ENCODE measurements at places on chromosomes 1 and 21.

GRCh38 chr21:41973861-41974751, 20.3 kb upstream of the C2CD2 start:
- DNase-seq: no peak

DNA sequence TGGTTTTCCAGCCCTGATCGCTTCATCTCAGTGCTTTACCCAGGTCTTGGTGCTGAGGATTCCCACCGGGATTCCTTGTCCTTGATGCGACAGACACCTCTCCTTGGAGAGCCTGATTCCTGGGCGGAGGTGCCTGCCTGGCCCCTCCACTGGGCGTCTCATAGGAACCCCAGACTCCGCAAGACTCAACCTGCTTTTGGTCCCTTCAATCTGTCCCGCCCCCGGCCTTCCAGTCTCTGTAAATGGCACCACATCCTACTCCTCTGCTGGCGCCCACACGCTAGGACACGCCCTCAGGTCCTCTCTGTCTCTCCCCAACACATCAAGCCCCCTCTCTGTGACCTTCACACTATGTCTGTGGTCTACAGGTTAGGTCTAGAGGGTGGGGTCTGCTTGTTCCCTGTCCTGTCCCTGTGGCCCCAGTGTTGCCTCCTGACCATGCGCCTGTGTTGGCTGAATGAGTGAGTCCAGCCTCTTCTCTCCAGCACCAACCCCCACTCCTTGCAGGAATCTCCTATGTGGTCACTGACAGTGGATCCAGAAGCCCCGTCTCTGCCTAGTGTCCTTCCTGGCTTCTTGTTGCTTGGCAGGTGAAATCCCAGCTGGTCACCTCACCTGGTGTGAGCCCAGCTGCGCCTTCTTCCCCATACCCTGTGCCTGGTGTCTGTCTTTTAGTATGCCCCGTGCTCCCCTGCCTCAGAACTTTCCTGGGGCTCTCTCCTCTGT, 119.7 kb upstream of the C1orf174 start:
- DNase-seq: no peak

DNA sequence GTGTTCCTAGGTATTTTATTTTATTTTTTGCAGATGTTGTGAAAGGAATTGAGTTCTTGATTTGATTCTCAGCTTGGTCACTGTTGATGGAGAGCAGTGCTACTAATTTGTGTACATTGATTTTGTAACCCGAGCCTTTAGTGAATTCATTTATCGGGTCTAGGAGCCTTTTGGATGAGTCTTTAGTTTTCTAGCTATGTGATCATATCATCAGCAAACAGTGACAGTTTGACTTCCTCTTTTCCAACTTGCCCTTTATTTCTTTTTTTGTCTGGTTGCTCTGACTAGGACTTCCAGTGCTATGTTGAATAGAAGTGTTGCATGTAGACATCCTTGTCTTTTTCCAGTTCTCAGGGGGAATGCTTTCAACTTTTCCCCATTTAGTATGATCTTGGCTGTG, 138.9 kb downstream of the LHX8 start:
- no peak for DNase-seq

DNA sequence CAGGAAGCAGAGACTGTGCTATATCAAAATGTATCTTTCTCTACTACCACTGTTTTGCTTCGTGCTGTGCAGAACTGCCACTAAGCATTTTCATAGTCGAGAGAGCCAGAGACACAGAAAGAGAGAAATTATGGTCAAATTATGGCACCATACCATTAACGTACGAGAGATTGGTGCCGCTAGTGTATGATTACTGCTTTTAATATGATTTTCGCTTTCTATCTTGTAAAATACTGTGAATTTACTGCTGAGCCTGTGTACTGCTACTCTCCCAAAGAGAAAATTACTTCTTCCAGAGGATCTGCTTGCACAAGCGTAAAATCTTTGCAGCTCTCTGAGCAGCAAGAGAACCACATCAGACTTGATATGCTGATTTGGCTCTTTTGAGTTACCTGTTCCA, 71.1 kb upstream of the ZNF281 start:
- no peak for DNase-seq

DNA sequence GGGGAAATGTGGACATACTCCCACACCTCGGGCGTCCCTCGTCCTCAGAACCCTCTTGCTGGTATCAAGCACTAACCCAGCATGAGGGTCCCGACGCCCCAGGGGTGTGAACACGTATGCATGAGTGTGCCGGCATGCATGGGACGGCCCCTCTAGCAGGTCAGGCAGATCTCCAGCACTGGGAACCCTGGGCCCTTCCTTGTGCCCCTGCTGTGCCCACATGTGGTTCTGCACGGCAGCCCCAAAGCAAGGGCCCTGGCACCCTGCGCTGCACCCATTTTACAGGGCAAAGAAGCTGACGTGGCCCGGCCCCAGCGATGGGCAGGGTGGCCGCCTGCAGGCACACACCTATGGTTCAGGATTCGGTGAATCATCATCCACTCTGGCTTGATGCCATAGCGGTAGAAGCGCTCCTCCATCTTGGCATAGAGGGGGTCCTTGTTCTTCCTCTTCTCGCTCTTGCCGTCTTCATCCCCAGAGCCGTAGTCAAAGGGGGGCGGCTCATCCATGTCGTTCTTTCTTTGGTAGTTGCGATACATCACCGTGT, 34.2 kb downstream of the CHD5 start:
- DNase-seq: no peak

DNA sequence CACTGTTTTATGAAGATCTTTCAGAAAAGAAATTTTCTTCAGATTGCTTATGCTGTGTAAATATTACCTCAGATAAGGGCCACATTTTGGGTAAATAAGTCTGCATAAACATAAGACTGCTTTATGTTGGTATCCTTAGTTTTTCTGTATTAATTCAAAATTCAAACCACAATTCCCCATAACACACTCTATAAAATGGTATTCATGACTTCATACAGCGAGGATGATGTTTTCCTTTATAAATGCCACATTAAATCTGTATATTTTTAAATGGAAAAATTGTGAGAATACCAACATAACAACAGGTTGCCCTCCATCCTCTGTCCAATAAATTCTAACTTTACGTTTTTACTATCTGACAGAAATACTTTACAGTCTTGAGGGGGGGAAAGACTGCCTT, 248.7 kb upstream of the CXADR start:
- DNase-seq: no peak

DNA sequence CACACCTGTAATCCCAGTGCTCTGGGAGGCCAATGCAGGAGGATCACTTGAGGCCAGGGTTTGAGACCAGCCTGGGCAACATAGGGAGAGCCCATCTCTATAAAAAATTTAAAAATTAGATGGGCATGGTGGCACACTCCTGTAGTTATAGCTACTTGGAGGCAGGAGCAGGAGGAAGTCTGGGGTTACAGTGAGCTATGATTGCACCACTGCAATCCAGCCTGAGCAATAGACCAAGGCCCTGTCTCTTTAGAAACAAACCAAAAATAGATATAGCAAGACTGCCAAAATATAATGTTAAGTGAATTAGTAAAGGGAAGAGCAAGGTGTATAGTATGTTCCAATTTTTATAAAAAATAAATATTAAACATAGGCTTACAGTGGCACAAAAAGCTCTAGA, 28.8 kb downstream of the PLEKHO1 start:
- no peak for DNase-seq

- DNase-seq: no peak
Observed at GRCh38 chr1:30241681-30242080, 481.7 kb downstream of the MATN1 start.

DNA sequence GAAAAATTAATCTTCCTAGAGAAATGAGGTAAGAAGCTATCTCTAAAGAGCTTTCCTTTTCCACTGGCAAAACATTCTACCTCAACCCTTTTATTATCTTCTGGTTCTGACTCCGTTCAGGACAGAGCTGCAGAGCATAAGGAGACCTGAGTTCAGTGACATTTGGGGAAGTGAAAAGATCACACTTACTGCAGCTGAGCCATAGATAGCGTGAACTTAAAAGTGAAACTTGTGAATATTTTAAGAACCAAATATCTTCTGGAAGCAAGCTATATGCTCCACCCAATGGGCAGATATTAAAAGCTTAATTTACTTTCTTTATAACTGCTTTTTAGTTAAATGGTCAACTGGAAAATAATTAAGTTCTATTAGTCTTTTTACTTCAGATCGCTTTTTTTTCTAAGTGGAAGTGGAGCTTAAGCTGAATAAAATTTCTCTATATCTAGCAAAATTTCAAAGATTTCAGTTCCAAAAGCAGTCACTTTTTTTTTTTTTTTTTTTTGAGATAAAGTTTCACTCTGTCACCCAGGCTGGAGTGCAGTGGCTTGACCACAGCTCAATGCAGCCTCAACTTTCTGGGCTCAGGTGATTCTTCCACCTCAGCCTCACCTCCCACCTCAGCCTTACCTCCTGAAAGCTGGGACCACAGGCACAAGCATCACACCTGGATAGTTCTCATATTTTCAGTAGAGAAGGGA, 11.9 kb downstream of the PTPN22 start:
- DNase-seq: no peak

DNA sequence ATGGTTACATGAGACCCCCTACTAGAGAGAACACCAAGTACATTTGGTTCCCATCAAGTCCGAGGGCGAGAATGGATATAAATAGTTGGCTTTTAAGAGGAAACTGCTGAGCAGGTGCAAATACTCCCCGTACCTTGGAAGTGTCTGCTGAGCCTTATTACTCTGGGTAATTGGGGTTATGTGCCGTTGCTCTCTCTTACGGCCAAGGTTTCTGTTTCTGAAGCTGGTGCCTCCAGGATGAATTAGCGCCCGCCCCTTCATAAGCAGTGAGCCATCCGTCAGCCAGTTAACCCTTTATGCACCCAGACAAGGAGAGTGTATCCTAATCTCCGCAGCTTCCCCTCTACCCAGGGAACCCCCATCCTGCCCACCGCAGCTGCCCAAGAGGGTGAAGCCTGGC, 90.4 kb upstream of the AJAP1 start:
- no peak for DNase-seq

DNA sequence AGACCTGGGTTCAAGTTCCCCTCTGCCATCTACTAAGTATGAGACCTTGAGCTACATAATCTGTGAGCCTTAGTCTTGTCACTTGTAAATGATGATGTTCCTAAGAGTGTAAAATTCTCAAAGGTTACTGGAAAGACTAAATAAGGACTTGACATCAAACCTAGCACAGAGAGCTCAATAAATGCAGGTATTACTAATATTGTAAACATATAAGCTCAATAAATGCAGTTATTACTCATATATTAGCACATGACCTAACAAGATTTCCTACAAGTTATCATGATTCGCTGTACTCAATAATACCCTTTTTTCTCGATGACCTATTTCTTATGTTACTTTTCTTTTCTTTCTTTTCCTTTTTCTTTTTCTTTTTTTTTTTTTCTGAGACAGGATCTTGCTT, 174.9 kb downstream of the ZNF281 start:
- no peak for DNase-seq

DNA sequence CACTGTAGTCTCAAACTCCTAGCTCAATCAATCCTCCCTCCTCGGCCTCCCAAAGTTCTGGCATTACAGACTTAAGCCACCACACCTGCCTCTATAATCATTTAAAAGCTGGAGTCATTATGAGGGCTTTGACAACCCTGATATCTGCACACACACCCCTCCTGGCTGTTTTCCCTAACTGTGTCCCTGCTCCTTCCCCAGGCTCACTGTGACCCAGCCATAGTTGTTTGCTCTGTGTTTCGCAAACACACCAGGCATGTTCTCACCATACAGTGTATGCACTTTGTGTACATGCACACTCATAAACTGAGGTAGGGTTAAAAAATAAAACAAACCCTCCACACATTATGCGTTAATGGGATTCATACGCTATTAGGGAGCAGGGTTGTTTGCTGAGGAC, 21.8 kb upstream of the IL20 start:
- DNase-seq: no peak

DNA sequence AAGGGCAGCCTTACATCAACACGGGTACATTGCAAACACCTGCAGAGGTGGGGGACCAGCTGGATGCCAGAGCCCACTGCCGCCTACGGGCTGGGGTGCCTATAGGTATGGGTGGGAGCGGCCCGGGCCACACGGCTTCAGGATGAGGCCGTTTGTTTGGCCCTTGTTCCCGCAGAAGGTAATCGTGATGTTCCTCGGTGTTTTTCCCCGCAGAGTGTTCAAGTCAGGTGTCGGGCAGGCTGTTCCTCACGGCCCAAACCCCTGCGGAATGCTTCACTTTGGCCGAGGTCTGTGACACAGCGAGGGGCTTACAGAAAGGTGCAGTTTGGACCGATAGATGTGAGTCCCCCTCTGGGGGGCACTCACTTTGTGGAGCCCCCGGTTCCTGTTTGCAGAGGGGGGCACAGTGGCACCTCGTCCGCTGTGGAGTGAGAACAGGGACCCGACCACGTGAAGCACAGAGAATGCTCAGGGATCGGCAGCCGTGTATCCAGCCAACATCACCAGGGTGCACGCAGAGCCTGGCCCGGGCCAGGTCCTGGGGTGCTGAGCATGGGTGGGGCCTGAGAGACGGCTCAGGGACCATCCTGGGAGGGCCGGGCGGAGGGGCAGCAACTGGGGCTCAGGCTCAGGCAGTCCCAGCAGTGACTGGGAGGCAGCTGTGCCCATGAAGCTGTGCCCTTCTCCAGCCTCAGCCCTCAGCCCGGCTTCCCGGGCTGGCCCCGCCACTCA, 453 bp upstream of the TTLL10 start:
- no peak for DNase-seq

DNA sequence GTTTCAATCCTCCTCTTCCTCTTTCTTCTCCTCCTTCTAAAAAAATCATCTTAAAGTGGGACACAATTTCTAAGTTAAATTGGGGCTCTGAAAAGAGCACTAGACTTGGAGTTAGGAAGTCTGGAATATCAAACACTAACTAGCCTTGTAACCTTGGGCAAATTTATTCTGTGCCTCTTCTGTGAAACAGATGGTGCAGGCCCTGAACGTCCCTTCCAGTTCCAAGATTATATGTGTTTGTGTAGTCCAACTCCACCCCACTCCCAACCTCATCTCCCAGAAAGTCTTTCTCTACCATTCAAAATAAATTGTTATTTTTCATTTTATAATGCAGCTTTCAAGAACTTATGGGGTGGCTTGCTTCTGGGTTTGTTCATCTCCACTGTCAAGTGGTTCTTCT, 630.0 kb downstream of the LMO4 start:
- DNase-seq: no peak

GRCh38 chr1:5891137-5891536, 101.1 kb downstream of the NPHP4 start:
- no peak for DNase-seq

DNA sequence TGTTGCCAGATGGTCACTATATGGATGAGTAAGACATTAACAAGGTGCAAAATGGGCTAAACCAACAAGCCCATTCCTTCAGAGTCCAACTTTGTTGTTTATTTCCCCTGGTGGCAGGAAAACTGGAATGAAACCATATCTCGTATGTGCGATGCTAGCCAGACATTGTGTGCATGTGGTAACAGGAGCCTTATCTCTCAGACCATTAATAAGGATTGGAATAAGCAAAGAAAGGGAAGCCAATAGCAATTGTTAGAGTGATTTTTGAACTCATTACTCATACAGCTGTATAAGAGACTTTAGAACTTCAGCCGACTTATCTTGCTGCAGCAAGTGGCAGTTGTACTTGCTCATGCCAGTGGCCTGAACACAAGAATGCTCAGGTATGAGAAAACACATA, 30.0 kb upstream of the HMCN1 start:
- DNase-seq: no peak

- DNase-seq: no peak
Observed at GRCh38 chr1:226666164-226666506, 72.9 kb downstream of the ITPKB start.
